ENCODE measurements at places on chromosomes 16 and 17.

- no peak for DNase-seq
These were observed 34.6 kb downstream of the TSC2 start for GRCh38 chr16:2082171-2082982.

- no peak for DNase-seq
These were observed 349.6 kb downstream of the KIF2B start for GRCh38 chr17:54172096-54172984.

GRCh38 chr17:78377858-78378224 lies 608 bp upstream of the PGS1 start:
- no peak for DNase-seq

GRCh38 chr17:7742729-7743128 lies 25.2 kb downstream of the DNAH2 start:
- DNase-seq = no peak

- DNase-seq = no peak
These were observed 17.5 kb downstream of the HELZ start for GRCh38 chr17:67227488-67227887.

- DNase-seq = no peak
These were observed 131.9 kb downstream of the NPIPB5 start for GRCh38 chr16:22642416-22643088.

- no peak for DNase-seq
These were observed 402.7 kb upstream of the TNRC6C start for GRCh38 chr17:77555741-77556291.

DNA sequence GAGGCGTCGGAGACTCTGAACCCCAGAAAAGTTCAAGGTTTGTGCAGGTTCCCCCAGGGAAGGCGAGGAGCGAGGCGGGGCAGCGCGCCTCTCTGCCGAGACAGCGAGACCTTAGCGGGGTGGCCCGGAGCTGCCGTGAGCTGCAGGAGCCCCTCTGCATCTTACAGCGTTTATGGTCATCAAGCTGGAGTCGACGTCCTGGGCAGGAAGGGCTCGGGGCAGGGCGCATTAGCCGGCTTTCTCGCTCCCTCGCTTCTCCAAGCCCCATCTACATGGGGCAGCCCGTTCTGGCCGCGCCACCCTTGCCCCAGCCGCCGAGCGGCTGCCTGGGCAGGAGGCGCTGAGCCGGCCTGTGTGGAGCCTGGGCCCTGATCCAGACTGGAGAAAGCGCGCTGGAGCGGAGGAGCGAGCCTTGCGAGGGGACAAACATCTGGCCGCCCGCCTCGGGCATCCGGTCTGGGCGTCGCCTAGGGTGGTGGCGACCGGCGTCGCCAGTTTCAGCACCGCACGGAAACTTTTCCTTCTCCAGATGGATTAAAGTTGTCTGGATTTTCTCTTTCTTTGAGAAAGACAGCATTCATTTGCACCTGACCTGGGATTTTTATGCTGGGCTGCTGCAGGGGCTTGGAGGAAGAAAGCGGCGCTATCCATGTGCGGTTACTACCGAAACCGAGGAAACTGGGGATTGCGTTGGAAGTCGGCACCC lies 750 bp downstream of the TMEM132E start:
- DNase-seq = no peak

DNA sequence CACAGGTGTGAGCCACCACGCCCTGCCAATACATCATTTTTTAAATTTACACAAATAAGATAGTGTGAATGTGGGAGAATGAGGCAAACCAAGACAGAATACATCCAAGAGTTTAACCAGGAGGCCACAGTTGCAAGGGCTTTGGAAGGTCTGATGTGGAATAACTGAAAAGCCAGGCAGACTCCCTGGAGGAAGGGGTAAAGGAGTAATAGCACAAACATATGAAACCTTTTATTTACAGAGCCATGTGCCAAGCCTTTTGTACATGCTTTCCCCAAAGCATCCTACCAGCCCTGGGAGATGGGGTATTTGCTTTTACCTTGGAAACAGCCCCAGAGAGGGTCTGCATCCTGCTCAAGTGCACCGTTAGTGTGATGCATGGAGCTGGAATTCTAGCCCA lies 4.7 kb downstream of the ADGRG3 start:
- DNase-seq = no peak

GRCh38 chr17:69818467-69818866 lies 256.6 kb upstream of the KCNJ16 start:
- no peak for DNase-seq

GRCh38 chr16:56310690-56311089 lies 114.7 kb downstream of the AMFR start:
- DNase-seq = no peak

DNA sequence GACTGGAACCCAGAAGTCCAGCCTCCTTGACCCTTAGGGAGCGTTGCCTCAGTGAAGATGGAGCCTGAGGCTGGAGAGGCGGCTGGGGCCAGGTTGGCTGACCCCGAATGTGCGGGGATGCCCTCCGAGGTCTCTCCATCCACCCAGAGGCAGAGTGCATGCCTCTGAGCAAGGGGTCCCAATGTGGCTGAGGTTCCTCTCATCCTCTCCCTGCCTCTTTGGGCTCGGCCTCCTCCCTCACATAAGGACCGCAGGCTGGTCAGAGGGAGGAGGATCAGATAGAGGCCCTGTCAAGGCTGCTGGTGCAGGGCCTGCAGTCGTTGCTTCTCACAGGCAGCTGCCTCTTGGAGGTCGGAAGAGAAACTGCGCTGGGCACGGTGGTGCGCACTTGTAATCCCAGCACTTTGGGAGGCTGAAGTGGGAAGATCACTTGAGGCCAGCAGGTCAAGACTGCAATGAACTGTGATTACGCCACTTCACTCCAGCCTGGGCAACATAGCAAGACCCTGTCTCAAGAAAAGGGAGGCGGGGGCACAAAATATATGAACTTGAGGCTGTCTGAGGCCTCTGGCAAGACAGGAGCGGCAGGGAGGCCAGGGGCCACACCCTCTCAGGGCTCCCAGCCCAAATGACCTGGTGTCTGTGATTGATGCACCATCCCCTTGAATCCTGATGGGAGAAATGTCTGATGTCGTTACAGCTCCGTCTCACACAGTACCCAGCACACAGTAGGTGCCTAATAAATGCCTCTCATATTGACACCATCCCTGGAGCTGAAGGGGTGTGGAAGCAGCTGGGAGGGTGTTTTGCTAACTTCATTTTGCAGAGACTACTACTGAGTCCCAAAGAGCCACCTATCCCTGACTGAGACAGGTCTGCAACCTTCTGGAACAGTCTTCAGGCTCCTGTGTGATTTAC lies 220.1 kb upstream of the GSE1 start:
- DNase-seq = no peak

DNA sequence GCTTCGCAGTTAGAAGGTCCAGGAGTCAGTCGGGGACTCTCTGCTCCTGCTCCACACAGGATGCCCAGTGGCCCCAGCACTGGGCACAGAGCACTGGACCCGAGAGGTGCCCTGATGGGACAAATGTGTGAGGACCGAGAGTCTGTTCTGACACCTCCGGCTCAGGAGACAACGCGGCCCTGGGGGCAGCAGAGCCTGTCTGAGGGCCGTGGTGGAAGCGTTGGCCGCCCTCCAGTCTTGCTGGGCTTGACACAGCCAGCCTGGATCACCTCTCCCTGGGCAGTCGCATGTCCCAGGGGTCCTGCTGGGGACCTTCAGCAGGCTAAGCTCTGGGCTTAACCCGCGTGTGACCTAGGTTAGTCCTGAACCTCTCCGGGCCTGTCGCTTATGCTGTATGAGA lies 23.1 kb downstream of the LGALS9 start:
- no peak for DNase-seq

DNA sequence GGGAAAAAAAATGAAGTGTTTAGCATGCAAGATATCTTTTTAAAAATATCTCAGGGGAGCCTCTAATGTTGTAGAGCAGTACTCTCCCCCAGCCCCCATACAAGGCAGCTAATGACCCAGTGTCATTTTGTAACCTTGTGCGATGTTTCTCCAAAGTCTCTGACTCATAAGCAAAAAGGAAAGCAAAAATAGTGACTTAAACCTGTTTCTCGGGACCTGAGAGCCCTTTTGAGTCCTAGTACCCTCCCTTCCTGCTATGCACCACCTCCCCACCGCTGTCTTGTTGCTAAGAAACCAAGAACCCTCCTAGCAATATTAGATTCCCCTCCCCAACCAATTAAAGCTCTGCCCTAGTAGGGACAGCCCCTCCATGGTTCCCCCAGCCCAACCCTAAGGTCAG lies 2.8 kb downstream of the MYCBPAP start:
- no peak for DNase-seq

GRCh38 chr17:28737770-28738679 lies 5.8 kb upstream of the TRAF4 start:
- DNase-seq = no peak

GRCh38 chr17:40909755-40910154 lies 24.7 kb upstream of the KRT20 start:
- no peak for DNase-seq

DNA sequence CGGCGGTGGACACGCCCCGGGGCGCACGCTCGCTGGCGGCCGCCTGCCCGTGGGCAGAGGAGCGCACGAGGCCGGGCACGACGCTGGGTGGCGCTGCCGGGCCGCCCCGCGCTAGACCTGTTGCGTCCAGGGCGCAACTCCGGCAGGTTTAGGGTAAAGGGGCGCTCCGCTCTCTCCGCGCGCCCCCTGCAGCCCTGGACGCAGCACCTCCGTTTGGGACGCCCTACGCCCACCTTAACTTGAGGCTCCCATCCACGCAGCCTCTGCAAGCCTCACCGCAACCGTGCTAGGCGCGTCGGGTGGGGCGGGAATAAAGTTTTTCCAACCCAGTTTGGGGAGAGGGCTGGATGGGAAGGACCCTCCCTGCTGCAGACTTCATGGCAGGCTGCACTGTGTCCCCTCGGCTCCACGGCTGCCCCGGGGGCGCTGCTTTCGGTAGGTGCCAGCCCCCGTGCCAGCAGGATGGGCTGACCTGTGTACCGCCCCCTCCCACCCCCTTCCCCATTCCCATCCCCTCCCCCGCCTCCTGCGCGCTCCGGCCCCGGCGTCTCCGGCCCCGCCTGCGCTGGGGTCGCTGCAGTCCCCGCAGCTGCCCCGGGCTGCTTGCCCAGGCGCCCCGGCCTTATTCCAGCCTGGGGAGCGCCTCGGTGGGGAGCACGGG lies at the start of gene SYT17:
SYT17 (plus strand) TSS at position 531 of the 661 bp plus-strand sequence. CDS start 407 bp downstream, outside the sequence.
- no peak for DNase-seq

- DNase-seq = no peak
These were observed 30.1 kb upstream of the GAA start for GRCh38 chr17:80071116-80071841.

DNA sequence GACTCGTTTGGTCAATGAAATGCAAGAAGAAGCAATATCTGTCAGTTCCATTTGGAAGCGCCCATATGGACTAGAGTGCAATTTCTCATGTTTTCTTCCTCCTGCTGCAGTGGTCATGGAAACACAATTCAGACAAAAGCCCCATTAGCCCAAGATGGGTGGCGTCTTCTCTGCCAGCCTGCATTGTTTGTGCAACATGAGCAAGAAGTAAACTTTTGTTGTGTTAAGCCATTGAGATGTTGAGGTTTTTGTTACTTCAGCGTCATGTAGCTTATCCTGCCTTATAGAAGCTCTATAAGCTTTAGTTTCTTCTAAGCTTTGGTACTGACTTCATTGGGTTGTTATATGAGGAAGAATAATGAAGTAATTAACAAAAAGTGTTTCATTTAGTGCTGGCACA lies 137.4 kb downstream of the NPIPB5 start:
- no peak for DNase-seq

DNA sequence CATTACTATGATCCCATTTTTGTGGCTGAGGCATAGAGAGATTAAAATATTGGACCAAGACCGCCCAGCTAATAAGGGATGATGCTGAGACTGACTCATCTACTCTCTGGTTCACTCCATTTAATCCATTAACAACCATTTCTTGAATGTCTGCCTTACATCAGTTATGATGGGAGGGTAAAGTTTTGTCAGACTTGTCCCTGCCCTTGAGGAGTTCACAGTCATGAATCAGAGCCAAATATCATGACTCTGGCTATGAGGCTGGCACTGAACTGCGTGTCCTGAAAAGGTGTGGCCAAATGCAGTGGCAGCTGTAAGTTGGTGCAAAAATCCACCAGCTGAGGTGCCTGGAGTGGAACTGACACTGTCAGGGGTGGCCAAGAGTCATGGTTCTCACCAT lies 35.0 kb upstream of the MAF start:
- no peak for DNase-seq

- DNase-seq = no peak
These were observed 2.1 kb downstream of the HES7 start for GRCh38 chr17:8121681-8122421.

DNA sequence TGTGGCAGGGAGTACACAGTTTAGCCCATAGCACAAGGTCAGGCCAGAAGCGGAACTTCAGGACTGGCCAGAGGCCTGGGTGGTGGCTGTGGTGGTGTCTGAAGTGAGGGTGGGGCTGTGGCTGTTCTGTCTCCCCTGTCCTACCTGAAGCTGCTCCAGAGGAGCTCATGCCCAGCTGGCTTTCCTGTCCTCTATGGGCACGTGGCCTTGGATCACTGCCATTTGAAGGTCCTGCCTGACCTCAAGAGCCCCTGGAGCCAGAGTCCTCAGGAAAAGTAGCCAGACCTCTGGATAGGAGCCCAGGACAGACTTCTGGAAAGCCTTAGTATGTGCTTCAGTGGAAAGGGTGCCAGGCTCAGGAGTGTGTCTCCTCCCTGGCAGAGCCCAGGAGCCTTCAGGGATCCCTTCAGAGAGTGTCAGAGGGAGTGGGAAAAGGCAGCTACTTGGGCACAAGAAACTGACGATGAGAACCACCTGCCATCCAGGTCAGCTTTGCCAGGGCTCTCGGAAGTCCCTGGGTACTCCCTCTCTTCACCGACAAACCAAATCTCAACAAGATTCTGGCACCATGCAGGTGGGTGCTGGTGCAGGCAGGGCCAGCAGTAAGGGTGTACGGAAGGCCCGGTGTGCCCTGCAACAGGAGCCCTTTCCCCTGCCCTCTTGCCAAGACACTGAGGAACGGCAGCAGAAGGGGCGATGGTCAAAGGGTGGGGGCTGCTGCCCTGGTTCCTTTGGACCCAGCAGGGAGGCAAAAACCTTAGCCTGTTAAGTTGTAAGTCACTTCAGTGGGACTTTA lies 153.7 kb downstream of the NTN1 start:
- DNase-seq = no peak

DNA sequence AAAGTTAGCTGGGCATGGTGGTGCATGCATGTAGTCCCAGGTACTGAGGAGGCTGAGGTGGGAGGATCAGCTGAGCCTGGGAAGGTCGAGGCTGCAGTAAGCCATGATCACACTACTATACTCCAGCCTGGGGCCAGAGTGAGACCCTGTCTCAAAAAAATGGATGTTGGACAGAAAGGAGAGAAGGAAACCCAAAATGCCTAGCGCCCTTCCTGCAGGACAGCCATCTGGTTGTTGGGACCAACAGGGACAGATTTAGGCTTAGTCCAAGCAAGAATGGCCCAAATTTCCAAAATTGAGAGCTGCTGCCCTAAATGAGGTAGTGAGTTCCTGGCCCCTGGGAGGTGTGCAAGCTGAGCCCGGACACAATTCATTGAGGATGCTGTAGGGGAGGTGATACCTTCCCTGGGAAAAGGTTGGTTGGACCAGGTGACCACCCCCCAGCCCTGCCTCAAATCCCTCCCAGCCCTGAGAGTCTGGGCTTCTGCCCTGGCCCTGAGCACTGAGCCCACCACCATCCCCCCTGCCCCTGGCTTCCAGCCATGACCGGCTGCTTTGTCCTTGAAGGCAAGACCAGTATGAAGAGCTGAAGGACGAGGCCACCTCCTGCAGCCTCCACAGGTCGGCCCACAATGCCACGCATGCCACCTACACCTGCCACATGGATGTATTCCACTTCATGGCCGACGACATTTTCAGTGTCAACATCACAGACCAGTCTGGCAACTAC lies 35.1 kb downstream of the IL21R start:
- no peak for DNase-seq
